NCI-H1092 (cell line): ENCODE measurements at places on chromosomes 2 and 18.

GRCh38 chr2:4973354-4973753, 718.8 kb upstream of the SOX11 start:
- DNase-seq: no peak

GRCh38 chr2:10575609-10576280, 114.0 kb downstream of the NOL10 start:
- DNase-seq: no peak

DNA sequence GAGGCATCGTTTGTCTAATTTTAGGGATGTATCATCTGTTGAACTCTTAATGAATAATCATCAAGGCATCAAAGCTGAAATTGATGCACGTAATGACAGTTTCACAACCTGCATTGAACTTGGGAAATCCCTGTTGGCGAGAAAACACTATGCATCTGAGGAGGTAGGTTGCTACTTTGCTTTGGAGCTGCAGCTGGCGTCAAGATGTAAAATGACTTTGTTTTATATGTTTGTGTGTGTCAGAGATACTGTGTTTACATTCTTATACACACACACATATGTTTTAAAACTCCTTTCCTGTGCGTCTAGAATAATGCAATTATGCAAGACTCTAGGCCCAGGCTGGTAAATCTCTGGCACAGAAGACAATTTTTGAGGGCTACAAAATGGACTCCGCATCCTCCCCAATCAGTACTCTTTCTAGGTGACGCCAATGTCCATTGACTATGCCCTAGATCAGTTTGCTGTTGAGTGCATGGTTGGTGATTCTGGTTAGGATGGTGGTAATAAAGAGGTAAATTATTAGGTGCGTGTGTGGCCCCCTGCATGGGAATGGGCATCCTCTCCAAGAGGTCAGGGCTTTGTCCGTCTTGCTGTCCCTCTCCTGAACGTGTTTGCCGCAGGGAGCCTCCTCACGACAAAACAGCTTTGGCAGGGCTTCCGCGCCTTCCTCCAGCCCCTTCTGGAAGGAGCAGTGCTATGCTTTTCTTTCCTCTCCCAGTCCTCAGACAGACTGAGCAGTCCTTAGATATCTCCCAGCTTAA, 68.2 kb upstream of the EML6 start:
- DNase-seq: no peak

DNA sequence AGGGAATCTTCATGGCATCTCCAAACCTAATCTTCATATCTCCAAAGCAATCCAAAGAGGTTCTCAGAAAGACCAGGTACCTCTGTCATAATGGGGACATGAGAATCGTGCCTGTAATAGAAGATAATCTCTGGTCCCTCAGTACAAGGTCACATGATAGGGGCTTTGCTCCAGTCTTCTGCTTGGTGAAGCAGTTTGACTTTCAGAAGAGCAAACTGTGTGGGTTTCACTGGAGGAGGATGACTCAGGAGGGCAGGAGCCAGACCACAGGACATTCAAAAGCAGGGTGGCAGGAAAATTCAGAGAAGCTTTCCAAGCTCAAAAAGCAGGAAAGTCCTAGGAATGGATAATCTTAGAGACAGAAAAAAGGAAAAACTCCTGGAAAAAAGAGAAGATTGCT, 10.6 kb upstream of the PAX3 start:
- DNase-seq: no peak

DNA sequence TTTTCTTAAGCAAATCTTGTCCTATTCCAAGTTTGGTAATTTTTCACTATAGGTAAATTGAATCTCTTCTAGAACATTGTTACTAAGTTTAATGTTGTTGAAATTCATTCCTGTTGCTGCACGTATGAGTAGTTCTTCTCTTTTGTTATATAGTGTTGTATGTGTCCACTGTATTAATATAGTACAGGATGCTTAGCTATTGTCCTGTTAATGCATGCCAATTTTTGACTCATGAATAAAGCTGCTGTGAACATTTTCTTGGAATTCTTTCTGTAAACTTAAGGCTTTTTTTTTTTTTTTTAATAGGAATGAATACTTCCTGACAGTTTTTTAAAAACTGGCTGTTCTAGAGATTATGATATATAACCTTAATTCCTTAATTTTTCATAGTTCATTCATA, 326.9 kb downstream of the SLC4A3 start:
- no peak for DNase-seq
